ENCODE measurements at places on chromosomes 1 and 21.

- no peak for DNase-seq
These were observed 52.5 kb upstream of the CR2 start for GRCh38 chr1:207401578-207401977.

DNA sequence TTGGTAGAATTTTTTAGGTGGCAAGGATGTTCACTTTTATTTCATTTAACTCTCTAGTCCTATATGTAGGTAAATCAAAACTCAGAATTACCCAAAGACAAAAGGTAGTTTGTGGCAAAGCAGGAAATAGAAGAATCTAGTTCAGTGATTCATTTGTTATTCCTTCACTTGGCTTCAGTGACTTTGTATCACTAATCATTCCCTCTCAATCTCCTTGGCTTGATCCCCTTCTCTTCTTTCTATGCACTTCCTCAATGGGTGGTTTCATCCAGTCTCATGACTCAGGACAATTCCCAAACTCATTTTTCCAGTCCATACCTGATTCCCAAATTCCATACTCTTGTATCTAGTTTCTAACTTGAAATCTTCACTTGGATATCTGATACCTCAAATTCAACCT is 64.9 kb downstream of the PRKACB start:
- DNase-seq, result no peak

DNA sequence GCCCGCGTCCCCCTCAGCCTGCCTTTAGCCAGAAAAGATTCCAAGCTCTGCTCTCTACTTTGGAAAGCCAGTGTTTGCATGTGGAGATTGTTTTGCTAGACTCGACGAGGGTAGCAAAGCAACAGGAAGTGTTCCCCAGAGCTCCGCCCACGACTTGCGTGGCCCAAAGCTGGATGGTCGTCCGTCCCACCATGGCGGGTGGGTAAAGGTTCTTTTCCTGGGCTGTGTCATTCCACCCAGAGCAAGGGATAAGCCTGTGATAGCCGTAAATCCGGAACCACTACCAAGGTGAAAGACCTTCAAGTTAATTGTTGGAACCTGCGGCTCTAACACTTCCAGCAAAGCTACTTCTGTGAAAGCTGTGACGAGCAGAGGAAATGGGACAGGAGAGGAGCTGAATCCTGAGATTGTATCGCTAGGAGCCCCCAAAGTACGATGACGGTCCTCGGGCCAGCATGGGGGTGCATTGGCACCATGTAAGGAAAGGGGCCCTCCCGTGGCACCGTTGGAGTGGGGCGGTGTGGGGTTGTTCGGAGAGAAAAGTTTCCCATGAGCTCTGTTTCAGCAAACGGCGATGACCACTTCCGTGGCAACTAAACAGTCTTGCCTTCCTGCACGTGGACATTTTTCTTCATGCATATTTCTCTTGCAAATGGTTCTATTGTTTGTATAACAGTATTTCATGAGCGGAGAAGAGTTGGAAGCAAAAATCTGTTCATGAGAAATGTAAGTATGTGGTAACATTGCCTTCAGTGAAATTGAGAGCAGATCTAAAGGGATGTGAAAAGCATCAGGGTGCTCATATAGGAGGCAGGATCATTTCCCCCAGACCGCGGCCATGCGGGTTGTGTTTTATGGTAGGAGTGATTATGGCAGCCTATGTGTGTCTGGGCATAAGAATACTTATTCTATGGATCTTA is 8.4 kb downstream of the MX2 start:
- peak; percentile 24 for DNase-seq

DNA sequence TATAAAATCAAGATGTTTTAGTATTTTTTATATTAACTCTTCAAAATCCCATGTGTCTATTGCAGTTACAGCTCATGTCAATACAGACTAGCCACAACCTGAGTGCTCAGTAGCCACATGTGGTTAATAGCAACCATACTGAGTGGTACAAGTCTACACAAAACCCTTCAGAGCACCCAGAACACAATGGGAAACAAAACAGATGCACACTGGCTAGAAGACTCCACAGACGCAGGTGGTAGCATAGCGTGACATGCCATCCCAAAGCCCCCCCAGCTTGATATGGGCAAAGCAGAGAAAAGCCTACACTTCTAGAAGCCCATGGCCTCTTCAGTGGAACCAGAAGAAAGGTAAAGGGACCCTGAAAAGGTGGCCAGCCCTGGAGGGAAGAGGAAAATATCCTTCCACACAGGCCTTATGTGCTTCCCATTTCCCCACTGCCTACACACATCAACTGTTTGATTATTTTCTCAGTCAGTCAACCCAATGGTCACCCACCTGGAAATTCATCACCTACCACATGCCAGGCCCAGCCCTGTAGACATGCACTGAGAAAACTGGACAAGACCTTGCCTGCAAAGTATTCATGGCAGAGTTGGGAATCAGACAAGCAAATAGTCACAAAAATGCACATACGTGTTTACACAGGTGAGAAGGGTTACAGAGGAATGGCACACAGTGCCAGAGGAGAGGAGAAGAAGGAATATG is 175.0 kb downstream of the VAV3 start:
- DNase-seq, result no peak

GRCh38 chr1:224168859-224169380 is 14.1 kb upstream of the DEGS1 start:
- DNase-seq, result no peak

- DNase-seq, result no peak
These were observed 128.4 kb downstream of the TGFB2 start for GRCh38 chr1:218473522-218473921.

DNA sequence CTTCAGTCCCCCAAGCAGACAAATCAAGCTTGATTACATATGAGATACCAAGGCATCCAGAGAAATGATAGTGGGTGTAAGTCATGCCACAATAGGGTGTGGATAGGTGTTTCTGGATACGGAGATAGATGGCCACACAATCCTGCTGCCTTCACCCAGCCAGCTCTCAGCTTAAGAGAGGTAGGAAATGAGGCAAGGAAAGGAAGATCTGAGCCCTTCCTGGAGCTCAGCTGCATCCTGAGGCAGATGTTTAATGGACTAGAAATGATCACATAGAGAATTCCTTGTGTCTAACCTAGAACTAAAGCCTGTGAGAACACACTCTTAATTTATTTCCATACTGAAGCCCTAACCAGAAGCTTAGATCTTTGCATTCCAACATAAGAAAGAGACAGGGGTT is 210.3 kb downstream of the ST6GALNAC3 start:
- DNase-seq, result no peak

GRCh38 chr1:11174261-11174942 is 14.8 kb upstream of the ANGPTL7 start:
- DNase-seq, result no peak

DNA sequence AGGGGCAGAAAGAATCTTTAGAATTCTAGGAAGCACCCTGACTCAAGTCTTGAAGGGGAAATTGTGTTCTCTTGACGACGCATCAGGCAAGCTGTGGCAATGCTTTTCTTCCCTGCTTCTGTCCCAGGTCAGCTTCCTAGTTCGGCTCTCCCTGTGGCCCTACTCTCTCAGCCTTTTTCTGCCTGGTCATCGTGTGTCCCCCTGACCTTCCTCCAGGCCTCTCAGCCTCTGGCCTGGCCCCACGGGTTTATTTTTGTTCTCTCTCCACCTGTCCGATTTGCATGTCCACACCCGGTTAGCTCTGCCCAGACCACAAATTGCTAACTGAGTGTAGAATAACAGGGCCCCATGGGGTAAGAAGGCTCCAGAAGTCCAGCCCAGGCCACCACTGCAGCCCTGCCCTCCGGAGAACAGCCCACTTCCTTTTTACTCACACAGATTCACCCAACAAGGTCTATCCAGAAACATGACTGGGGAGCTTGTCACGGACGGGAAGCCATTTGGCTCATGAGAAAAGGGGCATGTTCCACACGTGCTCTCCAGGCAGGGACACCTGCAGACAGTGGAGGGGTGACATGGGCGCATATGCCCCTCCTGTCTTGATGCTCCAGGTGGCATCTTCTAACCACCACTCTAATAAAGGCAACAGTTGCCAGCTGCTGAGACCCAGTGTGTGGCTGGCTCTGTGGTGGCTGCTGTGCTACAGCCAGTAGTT is 9.8 kb downstream of the KCNN3 start:
- DNase-seq, result no peak

DNA sequence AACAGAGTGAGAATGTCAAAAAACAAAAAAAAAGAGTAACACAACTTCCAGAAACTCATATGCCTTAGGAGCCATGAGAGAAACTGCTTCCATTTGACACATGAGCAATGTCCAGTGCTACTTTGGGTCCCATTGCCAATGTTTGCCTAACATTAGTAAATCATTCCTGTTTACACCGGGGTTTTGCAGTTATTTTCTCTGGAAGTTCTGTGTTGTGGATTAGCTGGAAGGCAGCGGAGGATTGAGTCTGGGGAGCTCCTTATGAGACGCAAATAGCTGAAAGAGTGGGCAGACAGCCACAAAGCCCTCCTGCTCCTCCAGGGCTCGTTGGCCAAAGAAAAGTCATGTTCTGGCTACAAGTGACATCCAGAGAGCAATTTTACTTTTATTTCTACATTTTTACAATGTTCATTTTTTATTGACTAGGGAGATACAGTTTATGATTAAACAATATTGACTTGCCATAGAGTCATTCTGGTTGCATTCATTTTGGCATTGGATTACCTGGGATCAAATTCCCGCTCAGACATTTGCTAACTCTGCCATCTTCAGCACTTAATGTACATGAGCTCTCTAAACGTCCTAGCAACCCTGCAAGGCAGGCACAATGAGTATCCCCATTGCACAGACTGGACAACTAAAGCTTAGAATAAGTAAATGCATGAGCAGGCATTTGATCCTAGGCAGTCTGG is 66.4 kb upstream of the GALNT2 start:
- DNase-seq, result no peak

- DNase-seq, result no peak
These were observed 427.1 kb upstream of the CXADR start for GRCh38 chr21:17085707-17086106.

DNA sequence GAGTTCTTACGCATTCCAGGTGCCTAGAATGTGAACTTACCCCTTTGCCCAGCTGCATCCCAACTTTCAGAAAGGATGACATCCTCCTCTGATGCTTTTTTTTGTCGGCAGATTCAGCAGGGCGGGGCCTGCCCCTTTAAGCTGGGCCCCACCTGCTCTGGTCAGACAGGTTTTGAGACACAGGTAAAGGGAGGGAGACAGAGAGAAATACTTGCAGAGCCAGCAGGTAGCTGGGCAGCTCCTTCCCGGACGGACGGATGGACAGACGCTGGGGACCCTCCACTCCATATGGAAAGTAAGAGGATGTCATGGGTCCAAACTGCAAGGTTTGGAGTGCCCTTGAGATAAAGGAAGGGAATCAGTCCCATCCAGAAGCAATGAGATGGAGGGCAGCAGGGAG is at the start of gene TMEM79:
Gene TMEM79 (plus strand): TSS at position 214 of the 400 bp plus-strand sequence. CDS start 902 bp downstream, outside the sequence.
- DNase-seq, result no peak

GRCh38 chr21:41668051-41668541 is 98.8 kb downstream of the RIPK4 start:
- no peak for DNase-seq

DNA sequence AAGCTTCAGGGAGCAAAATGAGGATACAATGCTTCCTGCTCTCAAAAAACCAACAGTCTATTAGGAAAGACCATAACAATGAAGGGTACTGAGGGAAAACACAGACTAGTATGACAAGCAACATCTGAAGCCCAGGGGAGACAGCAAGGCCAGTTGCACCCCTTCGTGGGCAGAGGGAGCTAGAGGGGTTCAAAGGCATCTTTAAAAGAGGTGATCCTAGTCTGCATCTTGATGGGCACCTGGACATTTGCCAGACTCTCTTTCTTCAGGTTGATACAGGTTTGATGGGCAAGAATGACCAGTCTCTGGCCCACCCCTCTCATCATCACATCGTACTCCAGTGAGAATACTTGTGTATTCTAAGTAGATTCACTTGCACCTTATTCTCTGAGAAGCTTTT is 177.7 kb downstream of the VAV3 start:
- DNase-seq, result no peak

DNA sequence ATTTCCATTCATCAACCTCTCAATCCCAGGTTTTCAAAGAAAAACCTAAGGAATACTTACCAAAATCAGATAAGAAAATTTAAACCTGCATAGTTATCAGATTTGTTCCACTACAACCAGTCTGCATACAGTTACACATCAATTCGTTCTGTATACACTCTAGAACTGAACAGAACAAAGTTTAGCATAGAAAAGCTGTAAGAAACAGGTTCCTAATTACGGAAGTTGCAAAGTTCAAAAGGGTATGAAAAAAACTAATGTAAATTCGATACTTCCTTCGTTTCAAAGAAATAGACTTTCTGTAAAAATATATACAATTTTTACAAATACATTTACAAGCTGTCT is 3.1 kb downstream of the MCL1 start:
- DNase-seq, result no peak

DNA sequence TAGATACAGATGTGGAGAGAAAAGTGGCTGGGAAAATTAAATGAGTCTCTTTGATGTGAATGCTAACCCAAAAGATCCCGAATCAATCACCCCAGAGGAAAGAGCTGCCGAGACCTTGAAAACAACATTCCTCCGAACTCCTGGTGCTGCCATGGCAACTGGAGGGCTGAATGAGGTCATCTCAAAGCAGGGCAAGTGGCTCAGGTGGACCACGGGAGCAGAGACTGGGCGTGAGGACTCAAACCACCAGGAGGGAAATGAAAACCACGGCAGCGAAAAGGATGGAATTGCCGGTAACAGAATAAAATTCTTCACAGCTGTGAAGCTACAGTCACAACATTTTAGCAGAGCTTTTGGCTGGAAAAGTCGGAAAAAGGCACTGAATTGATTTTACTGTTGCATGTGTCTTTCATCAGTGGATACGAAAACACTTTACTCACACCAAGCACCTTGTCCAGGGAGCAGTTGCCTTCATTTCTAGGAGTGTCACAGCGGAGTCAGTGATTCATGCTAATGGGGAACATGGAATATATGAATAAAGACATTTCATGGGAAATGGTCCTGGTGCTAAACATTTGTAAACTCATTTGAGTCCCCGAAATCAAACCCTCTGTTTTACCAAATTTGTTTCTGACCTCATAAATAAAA is 23.2 kb upstream of the BECN2 start:
- no peak for DNase-seq

- no peak for DNase-seq
These were observed 49.0 kb upstream of the LRP8 start for GRCh38 chr1:53376742-53377437.

GRCh38 chr1:171799166-171799565 is 17.7 kb downstream of the METTL13 start:
- no peak for DNase-seq

GRCh38 chr1:29975036-29975694 is 738.8 kb downstream of the PTPRU start:
- no peak for DNase-seq

- no peak for DNase-seq
These were observed 372.8 kb downstream of the PTBP2 start for GRCh38 chr1:97094247-97094972.

DNA sequence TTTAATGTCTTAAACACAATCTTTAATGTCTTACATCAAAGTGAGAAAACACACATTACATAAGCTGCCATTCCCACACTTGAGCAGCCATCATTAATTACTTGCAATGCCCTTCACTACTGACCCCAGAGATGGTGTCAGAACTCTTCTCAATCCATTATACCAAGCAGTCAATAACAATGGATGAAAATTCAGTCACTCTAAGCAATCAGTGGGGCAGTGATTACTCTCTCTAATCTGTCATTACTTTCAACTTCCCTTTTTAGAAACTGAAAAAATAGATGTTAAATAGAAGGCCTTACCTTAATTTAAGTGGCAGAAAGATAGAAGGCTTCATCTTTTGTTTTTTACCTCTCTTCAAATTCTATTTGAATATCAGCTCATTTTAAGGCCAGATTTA is 9.7 kb upstream of the FRRS1 start:
- no peak for DNase-seq

Data from stimulated activated CD4-positive, alpha-beta T cell treated with anti-CD3 and anti-CD28 coated beads, Interleukin-2, amount 100 ng/mL, for 48 hours (primary cell).